Hippocampal formation (tissue), 2 donors: ENCODE measurements at places on chromosomes 11 and 22.

DNA sequence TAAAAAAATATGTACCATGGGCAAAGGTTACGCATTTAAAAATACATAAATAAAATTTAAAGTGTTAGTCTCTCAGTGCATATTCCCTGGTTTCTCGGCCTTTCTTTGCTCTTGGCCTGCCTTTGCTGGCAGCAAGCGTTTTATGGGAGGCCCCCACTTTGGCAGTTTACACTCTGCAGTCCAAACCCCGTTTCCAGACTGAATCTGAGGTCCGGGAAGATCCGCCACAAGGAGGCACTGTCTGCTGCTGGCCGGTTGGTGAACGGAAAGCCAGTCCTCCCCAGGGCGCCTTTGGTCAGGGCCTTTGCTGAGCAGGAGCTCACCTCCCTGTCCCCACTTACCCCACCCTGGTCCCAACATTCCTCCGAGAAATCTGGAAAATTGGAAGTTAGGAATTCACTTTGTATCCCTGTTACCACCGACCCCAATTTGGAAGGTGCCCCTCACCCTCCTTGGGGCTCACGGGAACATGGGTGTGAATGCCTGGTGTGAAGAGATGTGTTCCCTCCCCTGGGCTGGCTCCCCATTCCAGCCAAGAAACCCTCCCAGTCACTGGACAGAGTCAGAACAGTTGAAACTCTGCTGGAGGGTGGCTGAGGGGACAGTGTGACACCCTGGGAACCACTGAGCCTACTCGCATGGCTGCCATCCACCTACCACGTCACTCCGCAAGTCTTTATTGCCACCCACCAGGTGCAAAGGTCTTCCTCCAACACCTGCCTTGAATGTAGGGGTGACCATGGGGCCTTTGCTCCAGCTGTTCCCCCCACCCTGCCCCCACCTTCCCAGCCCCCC, 9.4 kb upstream of the SF1 start:
- DNase-seq: no peak

GRCh38 chr11:69481393-69481844, at the start of gene LINC01488:
LINC01488 (plus strand) TSS chr11:69481663.
- no peak for DNase-seq

DNA sequence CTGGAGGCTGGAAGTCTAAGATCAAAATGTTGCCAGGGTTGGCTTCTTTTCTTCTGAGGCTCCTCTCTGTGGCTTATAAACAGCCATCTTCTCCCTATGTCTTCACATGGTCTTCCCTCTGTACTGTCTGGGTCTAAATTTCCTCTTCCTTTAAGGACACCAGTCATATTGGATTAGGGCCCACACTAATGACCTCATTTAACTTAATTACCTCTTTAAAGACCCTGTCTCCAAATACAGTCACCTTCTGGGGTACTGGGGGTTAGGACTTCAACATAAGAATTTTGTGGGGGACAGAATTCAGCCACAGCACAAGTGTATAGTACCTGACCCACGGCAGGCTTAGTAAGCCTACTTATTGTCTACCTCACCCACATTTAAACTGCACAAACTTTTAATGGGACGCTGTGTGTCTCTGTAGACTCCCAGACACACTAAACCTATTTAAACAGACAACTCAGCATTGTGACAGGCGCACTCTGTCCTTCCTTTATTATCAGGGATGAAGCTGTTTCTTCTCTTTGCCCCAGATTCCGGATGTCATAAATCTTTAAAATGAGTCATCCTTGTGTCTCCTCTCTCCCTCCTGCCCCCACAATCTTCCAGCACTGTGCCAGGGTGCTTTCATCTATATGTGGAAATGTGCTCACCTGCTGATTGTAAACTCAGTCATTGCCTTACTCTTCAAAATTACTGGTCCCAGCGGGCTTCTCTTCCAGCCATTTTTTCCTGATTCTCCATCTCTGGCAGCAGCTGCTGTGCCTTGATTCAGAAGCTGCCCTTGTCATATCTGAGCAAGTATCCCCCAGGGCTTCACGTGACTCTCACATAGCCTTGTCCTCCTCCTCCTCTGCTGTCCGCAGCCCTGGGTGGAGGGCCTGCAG, 5.4 kb upstream of the MAPK8IP1 start:
- DNase-seq: no peak

DNA sequence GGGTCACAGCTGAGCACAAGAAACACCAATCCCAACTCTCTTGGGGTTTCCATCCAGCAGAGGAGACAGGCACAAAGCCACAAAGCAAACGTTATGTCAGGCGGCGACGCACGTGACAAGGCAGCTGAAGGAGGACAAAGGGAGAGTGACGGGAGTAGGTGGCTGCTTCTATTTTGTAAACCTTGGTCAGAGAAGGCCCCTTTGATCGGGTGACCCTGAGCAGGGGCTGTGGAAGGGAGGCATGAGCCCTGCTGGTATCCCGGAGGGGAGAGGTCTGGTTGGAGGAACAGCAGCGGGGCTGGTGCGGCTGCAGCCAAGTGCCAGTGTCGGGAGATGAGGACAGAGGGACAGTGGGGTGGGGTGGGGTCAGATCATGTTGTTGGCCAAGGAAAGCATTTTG, 17.3 kb upstream of the RFPL3 start:
- no peak for DNase-seq
